Spinal cord (tissue), 10 donors: ENCODE measurements at places on chromosomes 1 and 21. TPM values are rescaled to one million over a fixed set of nuclear protein-coding genes. Genes with fewer than 3 reads are reported as not detected.

DNA sequence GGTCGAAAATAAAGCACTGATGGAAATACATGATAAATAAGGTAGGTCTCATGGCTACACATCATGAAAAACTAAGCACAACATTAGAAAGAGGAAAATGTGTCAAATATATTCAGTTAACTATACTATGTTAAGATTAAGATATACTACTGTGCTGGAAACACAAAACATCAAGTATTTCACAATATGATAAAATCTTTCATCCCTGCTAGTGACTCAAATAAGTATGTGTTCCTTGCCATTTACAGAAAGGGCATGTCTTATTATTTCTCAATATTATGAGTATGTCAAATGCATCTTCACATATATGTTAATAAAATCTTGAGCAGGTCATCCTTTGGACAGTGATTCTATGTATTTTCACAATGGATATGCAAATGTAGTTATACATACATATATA lies 1260.1 kb upstream of the ADGRL2 start:
- H3K27ac ChIP-seq: no peak overlapping the region
- H3K4me3 ChIP-seq: no peak overlapping the region
- no peak for DNase-seq
- no peaks in the 10 kb centered on the region for H3K36me3 ChIP-seq
- H3K27me3 ChIP-seq: no peaks in the 10 kb centered on the region

GRCh38 chr1:110310300-110310699 lies 28.9 kb upstream of the RBM15 start:
- no peak overlapping the region for H3K4me3 ChIP-seq
- H3K36me3 ChIP-seq: no peaks in the 10 kb centered on the region
- DNase-seq: peak; percentile 42
- H3K27me3 ChIP-seq: no peaks in the 10 kb centered on the region

- no peak overlapping the region for H3K27ac ChIP-seq
- peaks cover 15% of the 10 kb centered on the region for H3K36me3 ChIP-seq
- peaks cover 8% of the 10 kb centered on the region for H3K27me3 ChIP-seq
- no peak overlapping the region for H3K4me3 ChIP-seq
Observed at GRCh38 chr1:21659099-21659923, 9.8 kb downstream of the RAP1GAP start.

- DNase-seq: no peak
- H3K4me3 ChIP-seq: no peak overlapping the region
- H3K27ac ChIP-seq: no peak overlapping the region
- peaks cover 15% of the 10 kb centered on the region for H3K4me1 ChIP-seq
- H3K36me3 ChIP-seq: no peaks in the 10 kb centered on the region
Observed at GRCh38 chr1:14913482-14914177, 239.9 kb upstream of the TMEM51 start.

DNA sequence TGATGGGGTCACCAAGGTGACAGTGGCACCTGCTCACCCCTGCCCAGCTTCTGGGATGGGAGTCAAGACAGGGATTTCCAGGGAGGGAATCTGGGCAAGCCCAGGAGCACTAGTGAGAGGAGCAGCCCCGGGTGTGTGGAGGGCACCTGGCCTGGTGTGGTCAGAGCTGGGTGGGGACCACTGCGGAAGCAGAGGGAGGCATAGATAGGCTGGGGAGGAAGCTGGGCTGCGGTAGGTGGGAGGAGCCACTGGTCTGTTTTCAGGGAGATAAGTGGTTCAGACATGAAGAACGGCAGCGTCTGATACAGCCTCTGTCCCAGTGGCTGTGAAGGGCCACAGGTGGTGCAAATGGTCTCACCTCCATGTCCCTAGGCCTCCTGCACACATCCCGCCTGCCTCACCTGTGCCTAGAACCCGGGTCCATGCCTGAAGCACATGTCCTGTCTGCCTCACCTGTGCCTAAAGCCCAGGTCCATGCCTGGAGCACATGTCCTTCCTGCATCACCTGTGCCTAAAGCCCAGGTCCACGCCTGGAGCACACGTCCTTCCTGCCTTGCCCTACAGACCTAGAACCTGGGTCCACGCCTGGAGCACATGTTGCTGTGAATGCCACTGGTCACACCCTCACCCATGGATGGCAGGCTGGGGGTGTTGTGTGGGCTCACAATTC lies 325.9 kb upstream of the AJAP1 start:
- H3K4me3 ChIP-seq: no peak overlapping the region
- no peak for DNase-seq
- H3K36me3 ChIP-seq: no peaks in the 10 kb centered on the region
- no peak overlapping the region for H3K27ac ChIP-seq
- H3K4me1 ChIP-seq: peaks cover 22% of the 10 kb centered on the region

DNA sequence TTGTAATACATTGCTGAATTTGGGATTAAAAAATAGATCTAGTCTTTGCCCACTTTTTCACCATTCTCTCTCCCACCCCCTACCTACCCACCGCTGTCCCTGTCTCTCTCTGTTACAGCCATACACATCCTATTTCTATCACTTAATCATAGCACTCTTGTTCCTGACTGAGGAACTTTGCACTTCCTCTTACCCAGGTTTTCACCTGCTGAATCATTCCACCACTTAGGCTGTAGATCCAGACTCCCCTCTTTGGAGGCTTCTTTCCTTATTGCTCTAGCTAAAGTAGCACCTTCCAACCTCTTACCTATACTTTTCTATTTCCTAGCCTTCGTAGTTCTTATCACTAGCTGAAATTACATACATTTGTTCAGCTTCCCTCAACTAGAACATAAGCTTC lies 59.6 kb downstream of the ATP6V1G3 start:
- no peak overlapping the region for H3K4me3 ChIP-seq
- no peaks in the 10 kb centered on the region for H3K4me1 ChIP-seq
- H3K27me3 ChIP-seq: no peaks in the 10 kb centered on the region
- DNase-seq: no peak

DNA sequence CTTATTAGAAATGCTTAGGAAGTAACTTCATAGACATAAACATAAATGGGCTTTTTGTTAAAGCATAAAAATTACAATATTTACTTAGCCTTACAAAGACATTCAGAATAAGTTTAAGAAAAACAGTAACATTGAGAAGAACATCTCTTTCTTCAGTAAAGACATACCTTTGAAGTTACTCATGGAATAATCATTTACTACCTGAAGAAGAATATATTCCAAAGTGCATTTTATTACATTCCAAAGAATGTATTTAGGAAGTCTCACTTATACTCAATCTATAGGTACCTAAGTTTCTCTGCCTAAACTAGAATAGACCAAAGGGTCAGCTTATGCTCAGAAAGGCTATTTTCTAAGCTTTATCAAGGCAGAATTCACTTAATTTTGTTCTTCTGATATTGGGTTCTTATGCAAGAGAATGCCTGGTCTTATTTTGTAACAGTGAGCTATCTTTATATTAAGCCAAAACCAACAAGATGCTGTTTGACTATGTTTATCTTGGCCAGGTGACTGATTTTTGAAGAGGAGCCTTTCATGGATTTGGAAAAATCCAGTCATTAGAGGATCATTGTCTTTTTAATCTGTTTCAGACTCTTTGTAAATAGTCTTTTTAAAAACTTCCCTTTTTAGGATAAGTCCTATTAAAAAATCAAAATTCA lies 110.1 kb downstream of the OLFML2B start:
- no peaks in the 10 kb centered on the region for H3K4me1 ChIP-seq
- no peak for DNase-seq
- no peaks in the 10 kb centered on the region for H3K27me3 ChIP-seq
- H3K4me3 ChIP-seq: no peak overlapping the region
- H3K27ac ChIP-seq: no peak overlapping the region

DNA sequence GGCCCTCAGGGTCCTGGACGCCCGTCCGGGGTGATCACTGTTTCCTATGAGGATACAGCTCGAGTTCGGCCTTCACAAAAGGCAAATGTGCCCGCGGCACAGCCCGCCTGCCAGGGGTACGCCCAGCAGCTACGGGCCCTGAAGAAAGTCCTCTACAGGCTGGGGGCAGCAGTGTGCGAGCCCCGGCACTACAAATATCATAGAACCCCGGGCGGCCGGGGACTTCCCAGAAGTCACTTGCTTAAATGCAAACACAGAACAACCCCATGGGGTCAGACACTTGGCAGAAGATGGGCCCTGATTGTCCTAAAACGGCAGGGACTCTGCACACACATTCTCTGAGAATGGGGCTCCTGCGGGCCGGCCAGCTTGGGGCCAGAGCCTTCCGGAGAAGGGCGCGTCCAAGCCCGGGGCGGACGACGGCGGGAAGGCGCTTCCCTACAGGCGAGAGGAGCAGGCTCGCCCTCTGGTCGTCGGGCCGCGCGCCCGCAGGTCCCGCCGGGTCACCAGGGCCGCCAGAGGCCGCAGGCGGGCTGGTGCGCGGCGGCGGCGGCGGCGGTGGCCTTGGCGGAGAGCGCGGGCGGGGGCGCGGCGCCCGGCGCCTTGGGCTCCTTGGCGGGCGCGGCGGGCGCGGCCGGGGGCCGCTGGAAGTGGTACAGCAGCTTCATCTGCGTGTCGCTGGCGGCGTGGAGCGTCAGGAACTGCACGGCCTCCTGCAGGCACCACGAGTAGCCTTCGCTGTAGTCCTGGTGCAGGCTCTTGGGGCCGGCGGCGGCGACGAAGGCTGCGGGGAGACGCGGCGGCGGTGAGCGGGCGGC lies 888 bp downstream of the HES5 start:
- H3K4me3 ChIP-seq: peak overlapping the region; percentile 37
- H3K4me1 ChIP-seq: peaks cover 86% of the 10 kb centered on the region
- no peak for DNase-seq
- H3K27ac ChIP-seq: peak overlapping the region; percentile 52
- H3K36me3 ChIP-seq: peaks cover 16% of the 10 kb centered on the region

- no peak overlapping the region for H3K4me3 ChIP-seq
- H3K36me3 ChIP-seq: no peaks in the 10 kb centered on the region
- H3K27ac ChIP-seq: no peak overlapping the region
- no peaks in the 10 kb centered on the region for H3K27me3 ChIP-seq
Observed at GRCh38 chr1:230456478-230456877, 30.3 kb upstream of the PGBD5 start.

DNA sequence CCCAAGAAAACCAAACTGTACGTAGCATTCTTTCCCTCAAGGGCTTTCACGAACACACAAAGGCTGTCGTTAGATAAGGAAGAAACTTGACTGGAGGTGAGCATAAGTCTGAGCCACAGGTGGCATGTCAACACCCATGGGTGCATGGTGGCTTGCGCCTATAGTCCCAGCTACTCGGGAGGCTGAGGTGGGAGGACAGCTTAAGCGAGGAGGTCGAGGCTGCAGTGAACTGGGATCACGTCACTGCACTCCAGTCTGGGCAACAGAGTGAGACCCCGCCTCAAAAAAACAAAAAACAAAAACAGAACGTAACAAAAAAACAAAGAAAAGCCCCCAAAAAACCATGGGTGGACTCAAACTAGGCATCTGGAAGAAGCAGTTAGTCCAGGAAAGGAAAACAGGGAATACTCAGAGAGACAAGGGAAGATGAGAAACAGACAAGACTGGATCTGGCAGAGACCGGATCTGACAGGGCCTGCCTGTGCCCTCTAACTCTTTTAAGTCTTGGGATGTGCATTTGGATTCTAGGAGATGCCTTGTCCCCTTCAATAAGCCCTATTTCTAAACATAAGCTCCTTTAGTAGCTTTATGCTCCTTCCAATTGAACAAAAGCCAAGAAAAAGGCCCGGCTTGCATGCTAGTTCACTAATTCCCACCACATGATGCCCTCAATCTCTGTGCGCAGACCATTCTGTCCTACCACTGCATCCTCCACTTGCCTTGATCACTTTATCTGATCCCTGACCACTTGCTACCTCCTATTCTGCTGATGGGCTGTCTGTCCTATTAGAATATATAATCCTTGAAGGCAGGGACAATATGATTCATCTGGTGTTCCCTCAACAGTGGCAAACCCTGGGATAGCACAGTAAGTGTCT lies 73.8 kb downstream of the APP start:
- H3K4me3 ChIP-seq: no peak overlapping the region
- H3K36me3 ChIP-seq: no peaks in the 10 kb centered on the region
- DNase-seq: no peak
- H3K27me3 ChIP-seq: no peaks in the 10 kb centered on the region
- H3K4me1 ChIP-seq: peaks cover 3% of the 10 kb centered on the region

DNA sequence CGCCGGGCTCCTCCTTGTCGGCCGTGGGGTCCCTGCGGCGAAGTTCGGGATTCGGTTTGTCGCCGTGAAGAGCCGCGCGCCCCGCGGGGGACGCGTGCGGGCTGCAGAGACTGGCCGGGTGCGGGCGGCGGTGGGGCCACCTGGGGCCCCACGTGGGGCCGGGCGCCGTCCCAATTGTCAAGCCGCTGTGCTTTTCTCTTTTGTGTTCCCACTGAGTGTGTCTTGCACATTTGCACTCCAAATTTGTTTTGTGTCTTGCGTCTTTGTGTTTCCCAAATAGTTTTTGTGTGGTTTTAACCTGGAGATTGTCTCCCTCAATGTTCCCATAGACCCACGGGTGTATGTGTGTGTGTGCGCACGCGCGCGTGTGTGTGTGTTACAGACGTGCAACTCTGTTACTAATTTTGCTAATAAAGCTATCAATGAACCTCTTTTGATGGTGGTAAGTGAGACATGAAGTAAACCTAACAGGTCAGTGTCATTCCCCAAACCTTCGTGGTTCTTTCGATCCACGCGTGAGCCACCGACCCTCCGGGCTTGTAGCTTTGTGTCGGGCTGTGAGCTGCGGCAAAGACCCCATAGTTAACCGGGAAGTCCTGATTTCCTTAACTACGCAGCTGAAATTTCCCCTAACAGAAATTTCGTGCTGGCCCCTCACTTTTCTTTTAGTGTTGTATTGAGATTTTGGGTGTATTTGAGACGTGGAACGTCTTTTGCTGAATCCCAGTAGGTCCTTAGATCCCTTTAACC lies 708 bp downstream of the PRDM2 start:
- H3K4me1 ChIP-seq: peaks cover 9% of the 10 kb centered on the region
- H3K27ac ChIP-seq: peak overlapping the region; percentile 61

DNA sequence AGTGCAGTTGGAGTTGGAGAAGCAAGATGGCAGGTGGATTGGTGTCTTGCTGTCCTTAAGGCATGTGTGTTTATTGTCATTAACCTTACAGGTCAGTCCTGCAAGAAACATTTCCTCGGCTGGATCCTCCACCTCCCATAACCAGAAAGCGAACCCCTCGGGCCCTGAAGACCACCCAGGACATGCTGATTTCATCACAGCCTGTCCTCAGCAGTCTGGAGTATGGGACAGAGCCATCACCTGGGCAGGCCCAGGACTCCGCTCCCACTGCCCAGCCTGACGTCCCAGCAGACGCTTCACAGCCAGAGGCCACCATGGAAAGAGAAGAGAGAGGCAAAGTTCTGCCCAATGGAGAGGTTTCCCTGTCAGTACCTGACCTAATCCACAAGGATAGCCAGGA lies 1.6 kb downstream of the C1orf226 start:
- DNase-seq: no peak
- peaks cover 29% of the 10 kb centered on the region for H3K36me3 ChIP-seq
- no peaks in the 10 kb centered on the region for H3K27me3 ChIP-seq
- no peak overlapping the region for H3K27ac ChIP-seq

- DNase-seq: no peak
- H3K4me1 ChIP-seq: peaks cover 5% of the 10 kb centered on the region
- H3K36me3 ChIP-seq: no peaks in the 10 kb centered on the region
- H3K27me3 ChIP-seq: no peaks in the 10 kb centered on the region
Observed at GRCh38 chr1:115463347-115463746, 125.3 kb upstream of the NGF start.

FAM3B gene
- 1.7 TPM for total RNA-seq

ZSWIM5 gene
- total RNA-seq: 9.7 TPM

PHGDH gene
- 95.2 TPM for total RNA-seq

TMEM183A gene
- total RNA-seq: 85.3 TPM

HSPA6 gene
- total RNA-seq: 0.77 TPM

MARK1 gene
- 19.4 TPM for total RNA-seq

TTC3 gene
- 289 TPM for total RNA-seq

AZIN2 gene
- total RNA-seq: 15.1 TPM

DNAH14 gene
- total RNA-seq: 54.0 TPM
